Suprapubic skin (tissue), 4 donors: ENCODE measurements at places on chromosomes 4 and X.

DNA sequence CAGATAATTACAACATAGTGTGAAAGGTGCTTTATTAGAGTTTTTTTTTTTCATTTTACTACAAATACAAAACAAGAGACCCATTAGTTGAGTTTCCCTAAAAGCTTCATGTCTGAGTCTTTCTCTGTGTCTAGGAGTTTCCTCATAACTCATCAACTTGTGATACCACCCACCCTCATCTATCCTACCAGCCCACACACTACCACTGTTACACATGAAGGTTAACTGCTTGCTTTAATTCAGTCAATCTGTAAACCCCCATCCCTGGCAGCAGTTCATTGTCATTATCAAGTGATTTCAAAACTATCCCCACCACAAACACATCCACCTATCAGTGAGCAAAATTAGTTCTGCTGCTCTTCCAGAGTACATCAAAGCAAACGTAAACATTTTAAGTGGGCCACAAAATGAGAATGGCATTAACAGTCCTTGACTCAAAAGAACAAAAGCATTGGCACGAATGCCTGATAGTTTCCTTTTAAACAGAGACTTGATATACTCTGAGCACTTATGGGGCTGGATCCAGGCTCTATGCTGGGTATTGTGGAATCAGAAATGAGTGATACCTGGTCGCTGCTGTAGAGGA is 331.6 kb upstream of the FAM241A start:
- DNase-seq: no peak

GRCh38 chr4:162265802-162266201 is 102.0 kb upstream of the FSTL5 start:
- DNase-seq: no peak

GRCh38 chrX:45502396-45502795 is 301.7 kb upstream of the DIPK2B start:
- no peak for DNase-seq

DNA sequence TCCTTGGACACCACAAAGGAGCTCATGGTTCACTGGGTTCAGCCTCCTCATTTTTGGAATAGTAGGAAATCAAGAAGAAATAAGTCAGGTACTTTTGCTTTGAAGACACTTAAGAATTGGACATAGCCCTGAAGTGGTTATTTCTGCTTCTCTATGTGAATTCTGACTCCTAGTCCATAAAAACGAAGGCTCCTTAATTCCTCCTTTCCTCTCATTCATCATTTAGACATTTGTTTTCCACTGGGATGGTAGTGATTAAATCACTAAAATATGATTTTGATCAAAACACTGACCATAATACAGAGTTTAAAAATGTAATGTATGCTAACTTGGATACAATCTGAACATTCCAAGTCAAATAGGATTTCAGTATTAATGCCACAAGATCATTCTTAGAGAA is 34.7 kb upstream of the CYP2U1 start:
- DNase-seq: no peak

DNA sequence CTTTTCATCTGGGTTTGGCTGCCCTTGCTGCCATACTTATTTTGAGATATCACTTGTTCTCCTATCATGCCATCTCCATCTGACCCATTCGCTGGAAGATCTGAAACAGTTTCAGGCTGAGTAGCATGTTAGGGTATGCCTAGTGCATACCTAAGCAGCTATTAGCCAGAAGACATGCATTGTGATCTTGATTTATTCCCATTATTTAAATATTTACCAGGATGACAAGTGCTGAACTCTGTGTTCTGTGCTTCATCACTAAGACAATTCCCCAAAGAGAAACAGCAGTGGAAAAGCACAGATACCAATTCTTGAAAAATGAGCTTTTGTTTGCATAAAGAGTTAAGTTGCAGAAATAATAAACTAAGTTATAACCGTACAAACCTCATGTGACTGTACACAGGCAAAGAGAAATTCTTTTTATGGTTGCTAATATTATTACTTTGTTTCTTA is 271.0 kb upstream of the ARSJ start:
- no peak for DNase-seq

GRCh38 chrX:124023838-124024238 is 62.3 kb downstream of the STAG2 start:
- DNase-seq: no peak

- peak; percentile 50 for DNase-seq
Observed at GRCh38 chr4:1366371-1367229, 19.6 kb downstream of the UVSSA start.

DNA sequence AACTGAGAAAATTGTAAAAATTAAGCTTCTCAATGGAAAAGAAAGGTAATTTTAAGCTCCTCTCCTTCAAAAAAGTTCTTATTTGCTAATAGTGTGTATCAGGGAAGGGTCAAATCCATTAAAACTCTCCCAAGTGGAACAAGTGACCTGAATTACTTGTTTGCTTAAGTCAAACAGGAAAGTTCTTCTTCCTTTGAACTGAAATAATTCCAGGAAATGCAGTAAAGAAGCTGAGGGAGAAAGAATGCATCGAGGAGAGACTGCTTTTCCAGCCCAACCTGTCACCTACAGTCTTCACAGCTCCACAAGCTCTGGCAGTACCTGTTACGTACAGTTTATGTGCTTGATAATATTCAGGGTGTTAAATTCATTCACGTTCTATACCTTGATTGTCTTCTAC is 131.1 kb downstream of the KLHL8 start:
- DNase-seq: no peak

GRCh38 chrX:46759645-46759974 is 692 bp upstream of the SLC9A7 start:
- no peak for DNase-seq

GRCh38 chr4:137039370-137039769 is 492.9 kb downstream of the PCDH18 start:
- no peak for DNase-seq

DNA sequence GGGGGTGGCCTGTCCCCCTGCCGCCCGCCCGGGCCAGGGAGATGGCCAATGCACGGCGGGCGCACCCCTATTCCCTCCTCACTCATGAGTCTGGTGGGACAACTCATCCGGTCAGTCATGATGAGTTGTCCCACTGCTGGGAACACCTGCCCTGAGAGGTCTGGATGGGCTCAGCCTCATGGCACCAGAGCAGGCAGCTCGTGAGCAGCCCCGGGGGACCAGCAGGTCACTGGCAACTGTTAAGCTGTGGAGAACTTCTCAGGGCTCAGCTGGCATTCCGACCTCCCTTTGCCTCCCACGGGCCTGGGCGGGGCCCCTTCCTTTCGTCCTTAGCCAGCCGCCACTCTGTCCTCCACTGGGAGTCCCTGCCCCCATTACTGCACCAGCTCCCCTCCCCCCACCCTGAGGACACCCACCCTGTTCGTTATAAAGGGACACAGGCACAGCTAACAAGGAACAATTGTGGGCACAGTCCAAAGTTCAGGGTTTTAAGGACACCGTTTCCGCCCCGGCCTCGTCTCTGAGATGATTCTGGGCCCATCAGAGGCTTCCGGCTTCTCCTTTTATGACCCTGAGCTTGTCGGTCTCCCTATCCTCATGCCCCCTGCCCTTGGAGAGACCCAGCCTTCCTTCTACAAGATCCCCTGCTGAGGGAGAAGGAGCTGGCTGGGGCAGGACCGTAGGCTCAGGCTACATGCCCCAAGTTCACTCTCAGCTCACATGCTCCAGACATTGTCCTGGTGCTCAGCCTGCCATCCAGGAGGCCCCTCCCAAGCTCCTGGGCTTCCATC is 14.6 kb upstream of the KIAA0232 start:
- no peak for DNase-seq

- no peak for DNase-seq
Observed at GRCh38 chr4:89263265-89263664, 44.3 kb downstream of the GPRIN3 start.

DNA sequence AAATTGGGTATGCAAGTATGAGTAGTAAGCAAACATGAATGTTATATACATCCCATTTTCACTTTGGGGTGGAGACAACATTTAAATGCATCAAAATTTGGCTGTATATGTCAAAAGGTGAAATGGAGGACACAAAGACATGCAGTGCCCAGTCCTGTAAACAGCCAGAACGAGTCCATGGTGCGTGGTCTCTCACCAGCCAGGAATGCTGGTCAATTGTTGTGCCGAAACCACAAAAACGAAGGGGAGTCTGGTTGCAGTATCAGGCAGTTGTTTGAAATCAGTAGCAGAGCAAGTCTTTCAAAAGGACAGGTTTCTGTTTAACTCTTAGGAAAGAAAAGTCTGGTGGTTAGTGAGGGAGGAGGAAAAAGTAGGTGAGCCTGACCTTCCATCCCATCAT is 22.3 kb upstream of the RNF150 start:
- DNase-seq: no peak

DNA sequence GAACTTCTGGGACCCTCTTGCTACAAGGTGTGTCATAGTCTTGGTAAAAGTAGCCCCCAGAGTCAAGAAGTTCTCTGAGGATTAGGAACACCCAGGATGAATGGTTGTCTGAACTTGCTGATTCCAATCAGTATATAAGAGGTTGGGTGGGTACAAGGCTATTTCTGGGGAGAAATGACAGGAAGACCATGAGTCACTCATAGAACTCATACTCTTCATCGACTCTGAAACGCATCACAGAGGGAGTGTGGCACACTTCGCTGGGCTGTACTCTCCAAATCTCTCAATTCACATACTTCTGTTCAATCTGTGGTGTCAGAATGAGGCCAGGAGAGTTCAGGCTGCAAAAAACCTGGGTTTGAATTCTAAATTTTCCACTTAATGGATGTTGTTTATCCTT is 193.2 kb upstream of the LEF1 start:
- no peak for DNase-seq

DNA sequence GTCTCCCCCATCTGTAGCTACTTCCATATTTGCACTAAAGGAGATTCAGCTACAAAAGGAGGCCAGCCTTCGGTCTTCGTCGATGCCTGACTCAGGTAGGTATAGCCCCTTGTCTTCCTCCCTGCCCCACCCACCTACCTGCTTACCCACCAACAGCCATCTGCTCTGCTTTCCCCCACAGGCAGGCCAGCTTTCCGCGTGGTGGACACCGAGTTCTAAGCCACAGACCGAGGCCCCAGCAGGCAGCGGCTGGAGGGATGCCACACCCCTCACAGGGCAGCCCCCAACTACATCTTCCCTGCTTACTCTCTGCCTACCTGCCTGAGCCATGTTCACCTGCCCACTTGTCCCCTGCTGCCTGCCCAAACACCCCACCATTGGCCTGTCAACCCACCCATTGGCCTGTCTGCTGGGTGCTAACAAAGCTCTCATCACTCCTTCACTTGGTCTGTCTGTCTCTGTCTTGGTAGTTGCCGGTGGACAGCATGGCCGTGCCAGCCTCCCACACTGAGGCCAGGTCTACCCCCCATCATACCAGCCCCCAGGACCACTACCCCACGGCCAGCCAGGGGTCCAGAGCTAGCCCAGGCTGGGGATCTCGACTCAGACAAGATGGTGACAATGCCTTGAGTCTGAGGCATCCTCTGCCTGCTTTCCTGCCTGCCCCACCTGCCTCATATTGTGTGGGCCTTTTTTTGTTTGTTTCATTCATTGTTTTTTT is 4.1 kb upstream of the USP11 start:
- no peak for DNase-seq

GRCh38 chr4:30821275-30821674 is 101.1 kb downstream of the PCDH7 start:
- DNase-seq: no peak

- DNase-seq: no peak
Observed at GRCh38 chr4:142519342-142519741, 326.8 kb downstream of the INPP4B start.

GRCh38 chr4:168883513-168883912 is 126.5 kb downstream of the CBR4 start:
- no peak for DNase-seq

DNA sequence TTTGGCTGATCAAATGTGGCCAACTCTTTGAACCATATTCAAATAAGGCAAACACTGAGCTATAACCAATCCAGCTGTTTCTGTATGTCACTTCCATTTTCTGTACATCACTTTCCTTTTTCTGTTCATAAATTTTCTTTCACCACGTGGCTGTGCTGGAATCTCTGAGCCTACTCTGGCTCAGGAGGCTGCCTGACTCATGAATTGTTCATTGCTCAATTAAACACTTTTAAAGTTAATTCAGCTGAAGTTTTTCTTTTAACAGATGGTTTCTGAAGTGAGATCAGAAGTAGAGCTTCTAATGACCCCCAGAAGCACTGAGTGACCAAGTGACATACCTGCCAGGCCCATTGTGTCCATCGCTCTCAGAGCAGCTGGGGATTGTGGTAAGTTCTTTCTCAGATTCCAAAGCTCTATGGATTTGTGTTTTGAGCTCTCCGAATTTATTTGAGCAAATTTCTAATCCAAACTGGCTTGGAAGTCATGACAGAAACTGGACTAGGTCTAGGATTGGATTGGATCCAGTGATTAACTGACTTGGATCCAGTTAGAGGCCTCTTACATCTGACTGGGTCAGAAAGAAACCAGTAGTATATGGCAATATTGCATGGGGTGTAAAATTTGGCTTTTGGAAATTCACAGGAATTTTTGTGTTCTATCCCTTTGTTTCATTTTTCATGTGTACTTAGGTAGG is 121.2 kb upstream of the BANK1 start:
- DNase-seq: no peak

DNA sequence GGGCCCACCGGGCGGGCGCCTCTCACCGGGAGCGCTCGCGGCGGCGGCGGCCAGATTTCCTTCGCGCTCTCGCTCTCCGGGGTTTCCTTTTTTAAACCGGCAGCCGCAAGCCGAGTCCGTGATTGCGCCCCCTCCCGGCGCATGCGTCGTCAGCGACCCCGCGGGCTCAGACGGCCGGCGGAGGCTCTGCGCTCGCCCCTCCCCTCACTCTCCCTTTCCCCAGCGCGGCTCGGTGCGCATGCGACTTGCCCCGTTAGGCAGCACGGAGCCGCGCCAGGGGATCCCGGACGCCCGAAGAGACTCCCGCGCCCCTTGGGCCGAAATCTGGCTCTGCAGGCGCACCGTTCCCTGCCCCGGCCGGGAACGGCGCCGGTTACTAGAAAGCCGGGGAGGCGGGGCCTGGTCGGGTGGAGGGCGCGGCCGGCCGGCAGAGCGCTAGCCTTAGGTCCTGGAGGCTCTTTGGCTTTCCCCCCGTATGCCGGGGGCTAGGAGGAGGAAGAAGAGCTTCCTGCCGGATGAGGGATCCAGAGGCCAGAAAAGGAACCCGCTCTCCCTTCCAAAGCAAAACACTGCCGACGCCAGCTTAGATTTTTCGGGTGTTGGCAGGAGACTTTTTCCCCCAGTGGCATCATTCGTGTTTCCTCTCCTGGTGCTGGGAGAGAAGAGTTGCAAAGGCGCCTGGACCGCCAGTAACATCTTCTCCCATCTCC is at the start of gene CLOCK:
TSS of gene CLOCK (minus strand) at position 154 of the 710 bp plus-strand sequence. CDS start 64,124 bp downstream, outside the sequence.
- peak; percentile 92 for DNase-seq

GRCh38 chr4:86432559-86433134 is 72.8 kb upstream of the MAPK10 start:
- no peak for DNase-seq

DNA sequence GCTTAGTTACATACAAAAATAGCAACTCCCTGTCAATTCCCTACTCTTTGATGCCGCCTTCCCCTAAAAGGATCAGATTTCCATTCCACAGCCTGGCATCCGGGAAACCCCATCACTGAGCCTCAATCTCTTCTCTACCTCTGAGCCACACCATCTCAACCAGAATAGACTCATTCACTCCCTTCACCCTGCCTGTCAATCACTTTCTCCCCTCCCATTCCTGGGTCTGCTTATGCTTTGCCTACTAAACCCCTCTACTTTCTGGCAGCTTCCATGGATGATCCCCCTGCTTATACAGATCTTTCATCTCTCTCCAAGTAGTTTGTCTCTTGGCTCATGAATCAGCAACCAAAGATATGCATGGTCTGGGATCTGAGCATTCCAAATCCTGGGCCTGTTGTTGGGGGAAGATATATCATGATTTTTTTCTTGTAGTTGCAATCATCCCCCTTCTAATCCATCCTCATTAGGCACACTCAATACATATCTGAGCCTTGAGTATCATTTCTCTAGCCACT is 2.6 kb downstream of the AMER1 start:
- no peak for DNase-seq
